Bronchial epithelial cell (primary cell): ENCODE measurements at places on chromosomes 1 and 21.

DNA sequence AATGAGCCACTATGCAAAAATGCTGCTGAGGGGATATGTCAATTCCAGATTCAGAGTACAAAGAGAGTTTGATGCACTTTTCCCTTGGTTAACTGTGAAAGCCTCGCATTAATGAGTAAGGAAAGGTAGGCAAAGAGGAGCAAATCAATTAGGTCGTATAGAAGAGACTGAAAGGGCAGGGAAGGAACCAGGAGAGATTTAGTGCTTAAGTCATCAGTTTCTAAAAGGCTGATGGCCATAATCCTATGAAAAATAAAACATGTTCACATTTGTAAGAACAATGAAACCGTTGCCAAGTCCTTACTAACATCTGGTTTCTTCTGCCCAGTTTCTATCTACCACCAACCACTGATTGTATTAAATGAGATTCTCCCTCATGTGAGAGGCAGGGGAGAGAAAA lies 118.4 kb upstream of the PALMD start:
- DNase-seq: no peak

- DNase-seq: peak; percentile 40
Observed at GRCh38 chr1:215599418-215600074, 32.4 kb downstream of the KCTD3 start.

DNA sequence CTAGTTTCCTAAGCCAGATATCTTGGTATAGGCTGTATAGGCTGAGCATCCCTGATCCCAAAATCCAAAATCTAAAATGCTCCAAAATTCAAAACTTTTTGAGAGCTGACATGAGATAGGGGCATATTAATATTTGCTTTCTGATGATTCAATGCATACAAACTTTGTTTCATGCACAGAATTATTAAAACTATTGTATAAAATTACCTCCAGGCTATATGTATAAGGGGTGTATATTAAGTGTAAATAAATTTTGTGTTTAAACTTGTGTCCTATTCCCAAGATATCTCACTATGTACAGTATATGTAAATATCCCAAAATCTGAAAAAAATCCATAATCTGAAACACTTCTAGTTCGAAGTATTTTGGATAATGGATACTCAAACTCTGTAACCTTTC lies 2.6 kb downstream of the WDR64 start:
- no peak for DNase-seq

GRCh38 chr1:29631361-29631760 lies 395.0 kb downstream of the PTPRU start:
- DNase-seq: no peak

GRCh38 chr1:112146201-112146715 lies 156.8 kb upstream of the KCND3 start:
- no peak for DNase-seq

DNA sequence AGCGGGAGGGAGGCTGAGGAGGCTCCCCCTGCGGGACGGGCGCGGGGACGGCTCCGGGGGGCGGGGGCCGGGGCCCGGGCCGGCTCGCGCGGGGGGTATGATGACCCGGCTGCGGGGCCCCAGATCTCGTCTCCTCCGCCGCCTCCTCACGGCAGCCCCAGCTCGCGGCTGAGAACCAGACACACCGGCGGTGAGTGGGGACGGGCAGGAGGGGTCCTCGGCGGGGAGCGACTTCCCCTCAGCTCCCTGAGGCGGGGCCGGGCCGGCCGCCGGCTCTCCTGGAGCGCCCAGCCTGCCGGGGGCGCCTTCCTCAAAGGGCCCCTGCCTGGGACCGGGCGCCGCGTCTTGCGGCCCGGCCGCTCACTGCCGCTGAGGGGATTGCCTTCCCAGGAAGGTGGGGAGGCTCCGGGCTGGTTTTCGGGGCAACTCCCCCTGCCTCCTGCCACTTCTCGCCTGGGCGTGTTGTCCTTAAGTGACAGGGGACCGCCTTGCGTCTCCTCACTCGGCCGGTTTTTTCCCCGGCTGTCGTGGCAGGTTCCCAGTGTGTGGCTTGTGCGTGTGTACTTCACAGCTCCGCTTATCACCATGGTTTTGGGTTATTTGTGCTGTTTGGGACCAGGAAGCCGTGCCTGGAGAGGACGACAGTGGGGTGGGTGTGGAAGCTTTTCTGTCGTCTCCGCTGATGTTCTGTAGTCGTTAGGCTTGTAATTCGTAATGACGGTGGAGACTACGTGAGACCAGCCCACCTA lies 800 bp downstream of the HIPK1 start:
- peak; percentile 24 for DNase-seq

DNA sequence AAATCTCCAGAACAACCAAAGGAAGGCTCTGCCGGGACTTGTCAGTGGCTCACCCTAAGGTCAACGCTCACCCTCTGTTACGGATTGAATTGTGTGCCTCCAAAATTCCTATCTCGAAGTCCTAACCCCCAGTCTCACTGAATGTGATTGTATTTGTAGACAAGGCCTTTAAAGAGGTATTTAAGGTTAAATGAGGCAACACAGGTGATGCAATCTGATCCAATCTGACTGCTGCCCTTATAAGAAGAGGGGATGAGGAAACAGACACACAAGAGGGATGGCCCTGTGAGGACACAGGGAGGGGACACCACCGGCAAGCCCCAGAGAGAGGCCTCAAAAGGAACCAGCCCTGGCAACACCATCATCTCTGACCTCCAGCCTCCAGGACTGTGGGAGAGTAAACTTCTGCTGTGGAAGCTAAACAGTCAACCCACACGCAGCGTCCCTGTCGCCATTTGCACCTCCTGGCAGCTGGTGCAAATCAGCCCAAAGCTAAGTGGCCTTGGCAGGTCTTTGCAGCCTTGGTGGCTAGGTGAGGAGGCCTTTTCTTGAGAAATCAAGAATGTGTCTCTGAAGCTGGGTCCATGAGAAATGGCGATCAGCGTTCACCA lies 24.2 kb downstream of the UBASH3A start:
- no peak for DNase-seq

DNA sequence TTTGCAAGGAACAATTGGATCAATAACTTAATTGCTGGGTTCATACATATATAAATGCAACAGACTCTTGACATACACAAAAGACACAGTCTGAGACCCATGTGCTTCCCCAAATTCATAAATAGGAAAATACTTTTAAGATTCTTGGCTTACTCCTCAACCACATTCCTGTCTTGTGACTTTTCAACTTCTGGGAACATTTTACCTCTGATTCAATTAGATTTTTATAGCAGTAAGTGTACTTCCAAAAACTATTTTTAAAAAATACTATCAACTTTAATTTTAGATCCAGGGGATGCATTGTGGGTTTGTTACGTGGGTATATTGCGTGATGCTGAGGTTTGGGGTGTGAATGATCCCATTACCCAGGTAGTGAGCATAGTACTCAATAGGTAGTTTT lies 406.7 kb downstream of the RPS6KC1 start:
- DNase-seq: no peak

GRCh38 chr1:116167625-116168276 lies 56.6 kb downstream of the MAB21L3 start:
- DNase-seq: peak; percentile 21

DNA sequence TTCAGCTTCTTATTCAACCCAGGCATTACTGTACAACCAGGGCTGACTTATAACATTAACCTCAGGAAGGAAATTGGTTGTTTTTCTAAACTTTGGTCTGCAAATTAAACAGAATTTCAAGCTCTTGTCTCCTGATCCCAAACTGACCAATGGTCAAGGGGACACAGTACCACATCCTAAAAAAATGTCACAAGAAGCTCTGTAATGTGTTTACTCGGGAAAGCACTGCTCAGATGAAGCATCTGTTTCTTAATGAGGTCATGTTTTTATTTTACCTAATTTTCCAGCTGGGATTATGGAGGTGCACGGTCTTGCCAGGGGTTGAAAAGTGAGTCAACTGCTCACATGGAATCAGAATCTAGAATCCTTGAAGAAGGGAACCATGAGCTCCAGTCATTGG lies 18.7 kb downstream of the ADAMTS5 start:
- no peak for DNase-seq
